ENCODE measurements at places on chromosomes 16 and 17.

DNA sequence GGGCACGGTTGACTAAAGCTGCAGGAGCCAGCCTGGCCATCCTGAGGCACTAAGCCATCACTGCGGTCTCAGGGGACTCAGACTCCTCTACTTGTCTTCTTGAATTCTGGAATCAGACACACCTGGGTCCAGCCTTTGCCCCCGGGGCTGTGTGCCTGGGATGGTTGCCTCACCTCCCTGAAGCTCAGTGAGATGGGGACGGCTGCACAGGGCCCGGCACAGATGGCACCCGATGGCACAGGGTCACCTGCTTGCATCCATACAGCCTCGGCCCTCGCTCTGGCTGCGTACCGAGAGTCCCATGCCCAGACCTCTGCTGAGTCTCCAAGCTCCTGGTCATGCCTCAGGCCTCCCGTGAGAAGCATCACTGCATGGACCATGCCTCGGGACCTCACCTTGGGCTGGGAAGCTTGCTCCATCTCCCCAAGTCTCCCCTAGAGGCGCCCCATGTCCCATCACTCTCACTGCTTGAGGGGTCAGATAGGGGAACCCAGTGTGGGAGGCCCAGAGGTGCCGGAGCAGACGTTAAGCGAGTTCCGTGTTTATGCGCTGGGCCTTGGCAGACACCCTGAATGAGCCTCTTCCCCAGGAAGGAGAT, 316.3 kb downstream of the SEC14L1 start:
- no peak for DNase-seq

- DNase-seq = no peak
Measured at GRCh38 chr17:82440991-82441627, 9.4 kb downstream of the CYBC1 start.

GRCh38 chr16:51982715-51983680, 563.9 kb downstream of the TOX3 start:
- DNase-seq = peak; percentile 15

DNA sequence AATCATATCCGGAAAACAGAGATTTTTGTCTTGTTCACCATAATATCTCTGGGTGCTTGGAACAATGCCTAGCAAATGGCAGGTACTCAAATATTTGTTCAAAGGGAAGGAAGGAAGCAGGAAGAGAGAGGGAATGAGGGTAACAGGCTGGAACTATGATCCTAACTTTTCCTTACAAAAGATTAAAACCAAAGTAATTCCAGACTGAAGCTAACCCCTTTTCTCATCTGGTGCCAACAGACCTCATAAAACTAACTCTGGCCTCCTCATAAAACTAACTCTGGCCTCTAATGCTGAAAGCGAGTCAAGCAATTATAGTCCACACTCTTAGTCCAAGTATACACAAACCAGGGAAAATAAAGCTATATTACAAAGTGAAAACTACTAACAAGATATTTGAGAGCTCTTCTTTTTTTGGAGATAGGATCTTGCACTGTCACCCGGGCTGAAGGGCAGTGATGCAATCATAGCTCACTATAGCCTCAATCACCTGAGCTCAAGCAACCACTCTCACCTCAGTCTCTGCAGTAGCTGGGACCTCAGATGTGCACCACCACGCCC, 84.6 kb downstream of the KANSL1 start:
- no peak for DNase-seq

GRCh38 chr16:29029168-29029994, 44.5 kb downstream of the LAT start:
- DNase-seq = no peak

GRCh38 chr16:68792465-68793324, 50.6 kb upstream of the TANGO6 start:
- DNase-seq = peak; percentile 68

- peak; percentile 2 for DNase-seq
Measured at GRCh38 chr17:28333083-28333746, 2.1 kb downstream of the IFT20 start.

- no peak for DNase-seq
Measured at GRCh38 chr16:11219178-11219577, 36.8 kb downstream of the SOCS1 start.

GRCh38 chr16:610513-611381, 20.0 kb upstream of the WFIKKN1 start:
- DNase-seq = peak; percentile 68

DNA sequence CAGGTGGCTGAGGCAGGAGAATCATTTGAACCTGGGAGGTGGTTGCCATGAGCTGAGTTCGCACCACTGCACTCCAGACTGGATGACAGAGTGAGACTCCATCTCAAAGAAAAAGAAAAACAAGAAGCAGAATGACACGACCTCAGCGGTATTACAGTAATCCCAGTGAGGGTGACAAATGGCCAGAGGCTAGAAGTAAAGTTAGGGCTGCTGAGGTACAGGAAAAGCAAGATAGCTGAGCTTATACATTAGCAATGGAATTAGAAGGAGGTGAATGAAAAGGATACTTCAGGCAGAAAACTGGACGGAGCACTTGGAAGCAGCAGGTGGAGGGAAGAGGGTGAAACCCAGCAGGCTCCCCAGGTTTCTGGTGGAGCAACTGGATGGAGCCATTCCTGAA, 26.1 kb upstream of the AMZ2 start:
- DNase-seq = no peak

- no peak for DNase-seq
Measured at GRCh38 chr17:39527220-39527813, 66.0 kb downstream of the CDK12 start.

DNA sequence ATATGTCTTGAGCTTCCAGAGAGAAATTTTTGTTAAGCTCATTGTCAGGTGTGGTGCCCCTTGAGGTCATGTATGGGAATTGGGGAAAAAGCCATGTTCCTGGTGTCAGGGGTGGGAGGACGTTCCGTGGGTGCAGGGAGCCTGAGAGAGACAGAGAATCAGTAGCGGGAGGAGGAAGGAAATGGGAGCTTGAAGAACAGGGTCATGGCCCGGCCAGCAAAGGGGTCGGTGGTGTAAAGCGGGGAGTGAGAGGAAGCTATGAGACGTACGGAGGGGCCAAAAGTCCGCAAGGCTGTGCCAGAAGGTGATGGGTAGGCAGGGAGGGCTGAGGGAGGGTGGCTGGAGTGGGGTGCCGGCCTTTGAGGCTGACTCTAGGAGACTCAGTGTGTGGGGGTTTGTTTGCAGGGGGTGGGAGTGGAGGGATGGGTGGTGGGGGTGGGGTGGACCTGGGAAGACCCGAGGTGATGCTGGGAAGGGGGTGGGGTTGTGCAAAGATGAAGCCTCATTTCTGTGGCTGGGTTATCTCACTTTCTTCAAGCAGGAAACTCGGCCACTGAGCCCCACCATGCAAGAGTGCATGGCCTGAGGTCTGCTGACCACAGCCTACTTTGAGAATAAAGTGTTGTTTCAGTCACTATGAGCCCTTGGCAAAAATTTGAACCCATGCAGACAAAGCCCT, 63.6 kb downstream of the PLCG2 start:
- no peak for DNase-seq

DNA sequence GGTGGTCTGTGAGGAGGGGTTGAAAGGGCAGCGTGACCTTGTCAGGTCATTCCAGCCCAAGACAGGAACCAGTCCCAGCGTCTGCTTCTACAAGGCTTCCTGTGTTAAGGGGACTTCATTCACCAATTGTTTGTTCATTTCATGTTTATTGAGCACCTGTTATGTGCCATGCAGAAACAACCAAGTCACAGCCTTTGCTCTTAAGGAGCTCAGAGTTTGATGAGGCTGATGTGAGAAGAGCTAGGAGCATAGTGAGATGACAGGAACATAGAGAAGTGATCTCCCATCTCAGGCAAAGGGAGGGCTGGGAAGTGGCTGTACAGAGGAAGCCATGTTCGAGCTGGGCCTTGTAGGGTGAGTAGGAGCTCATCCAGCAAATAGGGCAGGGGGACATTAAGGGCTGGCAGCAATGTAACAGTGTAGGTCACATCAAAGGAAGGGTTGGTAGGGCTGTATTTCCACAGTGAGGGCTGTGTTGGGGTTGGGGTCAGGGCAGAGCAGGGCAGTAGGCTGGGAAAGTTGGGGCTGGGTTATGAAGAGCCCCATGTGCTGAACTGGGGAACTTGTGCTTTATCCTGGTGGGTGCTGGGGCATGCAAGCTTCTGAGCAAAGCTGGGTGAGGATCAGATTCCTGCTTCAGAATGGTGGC, 79.8 kb downstream of the ARHGAP23 start:
- DNase-seq = no peak

DNA sequence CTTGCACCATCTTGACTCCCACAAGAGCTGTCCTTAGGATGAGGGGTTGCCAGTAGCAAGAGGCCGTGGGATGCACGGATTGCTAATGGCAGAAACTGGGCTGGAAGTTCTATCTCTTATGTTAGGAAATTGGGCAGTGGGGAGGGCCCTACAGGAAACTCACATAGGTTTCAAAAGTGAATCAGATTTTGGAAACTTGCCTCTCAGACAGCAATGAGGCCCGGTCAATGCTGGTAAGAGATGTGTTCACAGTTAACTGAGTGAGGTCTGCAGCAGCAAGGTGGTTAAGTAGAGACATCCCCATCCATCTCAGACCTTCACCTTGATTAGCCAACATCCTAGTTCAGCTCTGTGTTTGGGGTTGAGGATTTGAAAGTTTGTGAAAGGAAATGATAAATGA, 164.7 kb downstream of the ABCA8 start:
- DNase-seq = no peak

DNA sequence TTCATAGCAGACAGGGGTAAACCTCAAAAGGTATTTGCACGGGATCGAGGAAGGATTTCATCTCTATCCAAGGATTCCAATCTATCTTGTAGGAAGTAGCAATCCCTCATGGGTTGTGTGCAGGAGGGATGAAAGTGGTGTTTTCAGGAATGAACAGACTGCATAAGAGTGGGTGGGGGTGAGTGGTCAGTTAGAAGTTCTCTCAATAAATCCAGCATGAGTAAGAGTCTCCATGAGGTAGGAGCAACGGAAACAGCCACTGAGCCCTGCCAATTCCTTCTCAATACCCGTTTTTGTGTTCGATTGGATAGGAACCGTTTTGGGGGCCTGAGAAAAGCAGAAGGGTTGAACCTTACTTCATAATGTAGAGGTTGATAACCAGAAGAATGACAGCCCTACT, 375.6 kb downstream of the SOX9 start:
- DNase-seq = no peak

DNA sequence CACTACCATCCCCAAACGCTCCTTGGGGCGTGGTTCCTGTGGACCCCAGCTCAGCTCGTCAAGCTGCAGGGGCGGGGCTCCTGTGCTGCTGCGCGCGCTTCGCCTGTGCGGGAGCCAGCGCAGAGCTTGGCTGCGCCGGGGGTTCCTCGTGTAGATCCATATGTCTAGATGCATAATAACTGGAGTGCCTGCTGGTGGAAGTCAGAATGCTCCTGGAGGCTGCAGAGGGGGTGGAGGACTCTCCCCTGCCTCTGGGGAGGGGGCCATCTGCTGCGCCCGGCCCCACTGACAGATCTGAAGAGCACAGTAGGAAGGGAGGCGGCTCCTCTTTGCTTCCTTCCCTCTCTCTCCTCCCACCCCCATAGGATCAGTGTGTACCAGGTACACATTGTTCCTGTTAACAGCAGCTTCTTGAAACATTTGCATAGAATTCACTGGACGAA, 4.6 kb downstream of the RASD1 start:
- no peak for DNase-seq

GRCh38 chr16:17321824-17322223, 148.9 kb downstream of the XYLT1 start:
- no peak for DNase-seq

GRCh38 chr17:65359016-65359415, 202.4 kb downstream of the AXIN2 start:
- no peak for DNase-seq

DNA sequence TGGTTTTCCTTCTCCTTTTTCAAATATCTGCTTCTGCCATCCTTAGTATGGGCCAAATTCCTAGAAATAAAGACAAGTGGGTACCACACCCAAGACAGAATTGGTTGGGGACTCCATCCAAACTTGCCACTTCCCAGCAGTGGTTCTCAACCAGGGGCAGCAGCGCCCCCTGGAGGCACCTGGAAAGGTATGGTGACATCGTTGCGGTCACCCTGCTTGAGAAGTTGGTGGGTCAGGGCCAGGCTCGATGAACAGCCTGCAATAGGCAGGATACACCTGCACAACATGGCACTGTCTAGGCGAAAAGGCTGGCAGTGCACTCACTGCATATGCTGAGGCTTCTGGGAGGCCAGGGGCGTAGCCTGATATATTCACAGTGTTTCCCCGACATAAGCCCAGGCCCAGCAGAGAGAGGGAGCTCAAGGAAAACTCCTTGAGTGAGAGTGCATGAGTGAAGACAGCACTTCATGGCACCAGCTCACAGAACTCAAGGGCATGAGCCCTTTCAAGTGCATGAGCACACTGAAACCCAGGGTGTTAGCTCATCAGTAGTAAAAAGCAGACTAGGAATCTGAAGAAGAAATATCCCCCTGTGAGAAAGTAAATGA, 57.7 kb downstream of the CMC2 start:
- peak; percentile 28 for DNase-seq

DNA sequence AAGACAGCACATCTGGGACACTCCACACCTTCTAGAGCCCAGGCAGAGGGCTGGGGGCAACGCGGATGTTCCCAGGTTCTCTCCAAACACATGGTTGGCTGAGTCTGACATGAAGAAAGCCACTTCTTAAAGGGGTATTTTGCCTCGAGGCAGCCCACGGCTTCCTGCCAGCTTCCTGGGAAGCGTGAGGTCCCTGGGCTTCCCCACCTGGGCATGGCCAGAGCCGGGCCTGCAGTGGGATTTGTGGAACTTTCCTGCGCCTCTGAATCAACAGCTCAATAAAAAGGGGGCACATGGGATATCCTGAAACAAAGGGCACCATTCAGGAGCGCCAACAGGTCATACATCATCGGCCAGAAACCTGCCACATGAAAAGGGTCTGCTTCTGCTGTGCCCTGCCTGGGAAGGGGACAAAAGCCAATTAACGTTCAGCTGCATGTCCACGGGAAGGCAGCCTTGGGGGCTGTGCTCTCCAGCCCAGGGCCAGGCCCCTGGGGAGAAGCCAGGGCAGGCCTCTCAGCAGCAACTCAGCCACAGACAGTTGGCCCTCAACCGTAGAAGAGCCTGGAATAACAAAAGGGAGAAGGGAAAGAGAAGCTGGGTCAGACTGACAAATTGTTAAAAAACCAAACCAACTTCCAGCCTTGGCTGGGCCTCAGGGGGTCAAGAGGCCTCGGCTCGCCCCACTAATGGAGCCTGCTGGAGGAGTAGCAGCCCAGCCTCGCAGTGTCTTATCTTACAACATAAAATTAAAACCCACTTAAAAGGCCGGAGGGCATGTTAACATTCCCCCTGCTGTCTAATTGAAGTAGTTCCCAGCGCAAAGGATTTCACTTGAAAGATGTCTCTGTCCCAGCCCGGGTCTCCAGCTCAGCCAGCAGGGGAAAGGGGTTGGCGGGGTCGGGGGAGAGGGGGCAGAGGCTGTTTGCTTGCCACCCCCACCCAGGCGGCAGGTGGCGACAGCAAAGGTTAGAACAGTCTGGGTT, 34.2 kb downstream of the TBX4 start:
- DNase-seq = no peak

DNA sequence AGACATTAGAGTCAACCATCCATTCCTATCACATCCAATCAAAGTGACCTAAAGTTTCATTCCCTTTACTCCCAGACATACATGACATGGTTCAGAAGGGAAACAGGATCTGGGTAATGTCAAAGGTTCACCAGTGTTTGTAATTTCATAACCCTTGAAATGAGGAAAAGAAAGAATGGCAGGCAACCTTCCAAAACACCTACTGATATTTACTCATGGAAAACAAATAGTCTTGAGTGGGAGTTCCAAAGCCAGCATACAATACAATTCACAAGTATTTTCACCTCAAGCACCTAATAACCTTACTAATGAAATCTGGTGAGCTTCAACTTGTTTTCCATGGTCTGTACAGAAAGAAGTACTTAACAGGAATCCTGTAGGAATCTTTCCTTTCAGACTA, 72.5 kb upstream of the AXIN2 start:
- DNase-seq = no peak

GRCh38 chr17:78645421-78646295, 68.5 kb upstream of the DNAH17 start:
- peak; percentile 81 for DNase-seq

Data from transverse colon (tissue), 4 donors.